Heart left ventricle (tissue), 16 donors: ENCODE measurements at places on chromosomes 7 and 10. TPM values are rescaled to one million over a fixed set of nuclear protein-coding genes. Genes with fewer than 3 reads are reported as not detected.

DNA sequence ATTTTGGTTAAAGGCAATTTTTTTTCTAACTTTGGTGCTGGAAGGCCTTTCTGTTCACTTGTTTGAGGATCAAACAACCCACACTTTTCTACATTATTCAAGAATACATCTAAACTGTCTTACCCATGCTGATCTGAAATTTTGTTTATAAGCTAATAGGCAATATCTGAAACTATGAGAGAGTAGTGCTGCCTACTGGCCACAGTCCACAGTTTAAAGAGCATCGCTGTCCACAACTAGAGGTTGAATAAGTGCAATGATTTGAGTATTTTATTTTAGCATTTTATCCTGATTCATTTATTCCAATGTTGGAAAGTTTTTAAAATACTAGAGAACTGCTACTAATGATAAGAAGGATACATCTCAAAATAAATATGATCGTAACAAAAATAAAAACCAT lies 306.9 kb downstream of the ELMO1 start:
- no peaks in the 10 kb centered on the region for H3K4me1 ChIP-seq
- H3K27me3 ChIP-seq, result no peaks in the 10 kb centered on the region
- DNase-seq, result no peak
- no peaks in the 10 kb centered on the region for H3K36me3 ChIP-seq
- H3K4me3 ChIP-seq, result no peak overlapping the region
- no peak overlapping the region for H3K27ac ChIP-seq

DNA sequence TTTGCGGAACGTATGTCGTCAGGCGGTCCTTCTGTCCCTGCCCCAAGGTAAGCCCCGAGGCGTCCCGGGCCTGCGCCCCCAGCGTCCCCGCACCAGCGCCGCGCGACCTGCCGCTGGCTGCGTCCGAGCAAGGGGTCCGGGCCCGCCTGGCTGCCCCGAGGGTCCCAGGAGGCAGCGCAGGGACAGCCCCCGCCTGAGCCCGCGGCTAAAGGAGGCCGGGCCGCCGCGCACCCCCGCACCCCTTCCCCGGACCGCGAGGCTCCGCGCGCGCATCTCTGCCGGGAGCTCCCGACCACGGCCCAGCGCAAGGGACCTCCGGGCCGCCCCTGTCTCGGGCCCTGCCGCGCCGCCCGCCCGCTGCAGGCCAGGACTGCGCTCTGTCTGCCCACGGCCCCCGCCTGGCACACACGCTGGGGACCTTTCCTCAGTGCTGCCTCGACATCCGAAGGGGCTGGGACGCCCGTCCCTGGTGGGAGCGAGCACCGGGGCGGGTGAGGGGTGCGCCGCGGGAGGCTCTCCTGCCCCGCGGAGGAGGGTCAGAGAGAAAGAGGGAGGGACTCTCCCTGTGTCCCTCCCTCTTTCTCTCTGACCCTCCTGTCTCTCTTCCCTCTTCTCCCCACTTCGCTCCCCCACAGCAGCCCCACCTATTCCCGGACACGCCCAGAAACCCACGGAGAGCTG lies 25.0 kb downstream of the SHH start:
- DNase-seq, result no peak
- H3K27me3 ChIP-seq, result no peaks in the 10 kb centered on the region
- H3K4me3 ChIP-seq, result peak overlapping the region; percentile 38
- no peak overlapping the region for H3K27ac ChIP-seq

- peak overlapping the region; percentile 30 for H3K27ac ChIP-seq
- DNase-seq, result peak; percentile 22
- peaks cover 3% of the 10 kb centered on the region for H3K4me1 ChIP-seq
- H3K36me3 ChIP-seq, result no peaks in the 10 kb centered on the region
- H3K27me3 ChIP-seq, result no peaks in the 10 kb centered on the region
Measured at GRCh38 chr7:107874605-107875446, 16.2 kb upstream of the DLD start.

DNA sequence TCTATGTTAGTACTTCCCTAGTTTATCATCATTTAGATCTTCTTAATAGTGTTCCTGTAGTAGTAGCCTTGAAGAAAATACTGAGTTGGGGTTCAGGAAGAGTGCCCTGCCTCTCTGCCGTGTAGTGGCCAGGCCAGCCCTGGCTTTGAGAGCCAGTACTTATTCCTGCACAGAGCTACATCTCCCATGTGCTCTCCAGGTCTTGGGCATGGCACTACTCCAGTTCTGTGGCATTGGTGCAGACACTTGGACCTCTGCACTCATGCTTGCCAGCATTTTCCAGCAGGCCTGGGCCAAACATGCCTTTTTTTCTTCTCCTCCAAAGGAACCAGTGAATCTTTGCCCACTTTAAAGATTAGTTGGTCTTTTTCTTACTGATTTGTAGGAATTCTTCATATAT lies 5.3 kb downstream of the GNG11 start:
- H3K4me1 ChIP-seq, result peaks cover 31% of the 10 kb centered on the region
- peak overlapping the region; percentile 43 for H3K27ac ChIP-seq
- no peaks in the 10 kb centered on the region for H3K36me3 ChIP-seq
- H3K4me3 ChIP-seq, result no peak overlapping the region
- DNase-seq, result no peak

DNA sequence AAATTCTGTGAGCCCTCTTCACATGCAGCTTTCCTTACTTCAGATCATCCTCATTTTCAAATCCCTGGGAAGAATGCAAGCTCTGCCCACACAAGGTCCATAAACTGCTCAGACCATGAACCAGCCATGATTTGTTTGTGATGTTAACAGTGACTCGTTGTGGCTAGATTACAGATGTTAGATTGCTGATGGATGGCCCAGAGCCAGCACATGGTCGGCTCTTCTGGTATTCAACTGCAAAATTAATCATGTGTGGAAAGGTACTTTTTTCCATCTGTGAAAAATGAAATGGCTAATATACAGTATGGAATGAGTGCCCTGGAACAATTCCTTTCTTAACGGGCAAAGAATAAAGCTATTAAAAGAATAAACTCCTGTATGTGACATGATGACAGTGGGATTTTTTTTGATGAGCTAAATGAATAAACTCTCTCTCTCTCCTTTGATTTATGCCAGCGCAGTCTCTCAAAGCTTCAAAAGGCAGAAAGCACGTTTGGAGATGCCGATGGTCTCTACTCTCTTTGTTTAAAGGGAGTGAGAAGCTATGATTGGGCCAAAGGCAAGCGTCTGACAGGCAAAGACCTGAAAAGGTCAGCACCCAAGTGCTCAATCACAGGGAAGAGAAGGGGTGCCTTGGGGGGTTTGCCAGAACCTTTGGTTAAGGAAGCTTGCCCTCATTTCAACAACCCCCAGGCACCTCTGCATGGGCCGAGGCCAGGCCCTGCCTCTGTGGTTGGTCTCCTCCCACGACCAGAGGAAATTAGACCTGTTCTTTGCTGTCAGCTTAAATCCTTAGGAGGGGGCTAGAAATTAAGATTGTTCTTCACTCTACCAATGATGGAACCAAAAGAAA lies 444.0 kb upstream of the NFE2L3 start:
- no peaks in the 10 kb centered on the region for H3K27me3 ChIP-seq
- no peaks in the 10 kb centered on the region for H3K36me3 ChIP-seq
- no peak for DNase-seq
- H3K4me1 ChIP-seq, result peaks cover 26% of the 10 kb centered on the region
- no peak overlapping the region for H3K27ac ChIP-seq

DNA sequence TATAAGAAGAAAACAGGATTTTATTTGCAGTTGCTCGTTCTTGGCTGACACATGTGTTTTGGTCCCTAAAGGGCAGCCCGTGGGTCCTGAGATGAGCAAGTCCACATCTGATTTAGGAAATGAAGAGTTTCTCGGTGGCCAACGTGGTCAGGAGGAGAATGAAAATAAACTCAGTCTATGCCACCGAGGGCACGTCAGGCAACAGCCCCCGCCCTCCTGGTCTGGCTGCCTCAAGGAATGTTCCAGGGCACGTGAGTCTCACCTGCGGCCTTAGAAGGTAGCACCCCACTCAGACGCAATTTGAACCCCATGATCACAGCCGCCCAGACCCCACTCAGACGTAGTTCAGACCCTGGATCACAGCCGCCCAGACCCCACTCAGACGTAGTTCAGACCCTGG lies 197.2 kb downstream of the ADARB2 start:
- H3K27me3 ChIP-seq, result no peaks in the 10 kb centered on the region
- no peaks in the 10 kb centered on the region for H3K36me3 ChIP-seq
- H3K27ac ChIP-seq, result no peak overlapping the region
- H3K4me1 ChIP-seq, result no peaks in the 10 kb centered on the region
- DNase-seq, result no peak

- H3K4me3 ChIP-seq, result peak overlapping the region; percentile 90
- peaks cover 9% of the 10 kb centered on the region for H3K4me1 ChIP-seq
- H3K27me3 ChIP-seq, result no peaks in the 10 kb centered on the region
- peak; percentile 40 for DNase-seq
- H3K36me3 ChIP-seq, result no peaks in the 10 kb centered on the region
Measured at GRCh38 chr7:23106057-23106822, 655 bp downstream of the KLHL7 start.

DNA sequence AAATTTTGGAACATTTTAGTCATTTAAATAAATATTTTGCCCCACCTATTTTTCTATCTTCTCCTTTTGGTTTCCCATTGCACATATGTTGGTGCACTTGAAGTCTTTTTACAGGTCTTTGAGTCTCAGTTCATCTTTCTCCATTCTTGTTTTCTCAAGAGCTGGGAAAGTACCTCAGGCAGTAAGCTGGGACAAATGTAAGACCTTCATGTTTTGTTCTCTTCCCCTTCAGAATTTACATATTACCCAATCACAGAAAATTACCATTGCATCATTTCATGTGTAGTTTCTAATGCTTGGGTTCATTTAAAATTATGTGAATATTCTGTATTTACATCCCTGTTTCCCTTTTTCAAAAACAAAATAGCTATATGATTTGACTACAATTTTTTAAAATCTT lies 1150.0 kb upstream of the POT1 start:
- no peaks in the 10 kb centered on the region for H3K36me3 ChIP-seq
- H3K4me1 ChIP-seq, result no peaks in the 10 kb centered on the region
- DNase-seq, result no peak
- no peaks in the 10 kb centered on the region for H3K27me3 ChIP-seq

The HOXA4 gene
- polyA plus RNA-seq, result 0.50 TPM

The IFIT1B gene
- not detected for polyA plus RNA-seq

The CNOT4 gene
- 9.4 TPM for polyA plus RNA-seq
